ENCODE measurements at places on chromosomes 4 and X. TPM values are rescaled to one million over a fixed set of nuclear protein-coding genes. Genes with fewer than 3 reads are reported as not detected.

DNA sequence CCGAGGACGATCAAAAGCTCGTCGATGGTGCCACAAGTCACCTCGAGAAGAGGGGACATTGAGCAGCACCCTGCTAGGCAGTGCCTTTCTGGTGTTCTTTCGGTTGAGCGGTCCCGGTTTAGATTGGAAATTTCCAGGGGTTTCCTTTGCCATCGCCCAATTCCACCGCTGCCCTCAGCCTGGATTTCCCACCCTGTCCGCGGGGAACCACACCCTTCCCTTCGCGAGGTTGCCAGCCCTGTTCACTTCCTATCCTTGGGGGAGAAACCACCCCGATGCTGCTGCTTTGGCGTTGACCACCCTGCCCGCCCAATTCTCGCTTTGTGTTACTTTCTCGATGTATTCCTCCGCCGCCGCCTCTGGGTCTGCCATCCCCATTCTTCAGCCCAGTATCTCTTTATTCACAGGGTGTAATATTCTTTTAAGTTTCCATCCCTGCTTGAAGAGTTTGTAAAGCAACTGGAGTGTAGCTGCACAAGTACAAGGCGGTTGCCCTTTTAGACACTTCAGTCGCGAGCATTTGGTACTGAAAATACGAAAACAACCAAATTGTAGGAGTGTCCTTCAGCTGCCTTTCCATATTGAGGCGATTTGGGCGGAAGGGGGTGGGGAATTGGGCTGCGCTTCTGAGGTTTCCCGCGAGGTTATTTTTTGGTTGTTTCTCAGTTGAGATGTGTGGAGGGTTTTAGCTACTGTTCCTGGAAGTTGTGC is 1.1 kb downstream of the OGT start:
- DNase-seq, result peak; percentile 50

GRCh38 chr4:142331132-142331531 is 515.0 kb downstream of the INPP4B start:
- DNase-seq, result no peak

DNA sequence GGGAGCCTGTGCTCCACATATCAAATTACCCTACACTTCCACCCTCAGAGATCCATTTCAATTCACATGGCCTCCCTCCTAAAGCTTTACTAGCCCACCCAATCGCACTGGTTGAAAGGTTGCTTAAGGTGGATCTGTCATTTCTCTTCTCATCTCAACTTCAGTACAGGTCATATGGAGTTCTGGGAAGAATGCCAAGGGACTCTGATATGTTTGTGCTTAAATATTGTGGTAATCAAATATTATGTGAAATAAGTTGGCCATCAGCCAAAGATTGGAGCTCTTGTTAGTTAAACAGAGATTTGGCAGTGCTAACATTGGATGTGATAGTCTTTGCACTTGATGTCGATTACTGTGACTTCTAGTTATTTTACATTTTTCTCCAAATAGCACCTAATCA is 20.5 kb downstream of the SEPTIN6 start:
- DNase-seq, result no peak

DNA sequence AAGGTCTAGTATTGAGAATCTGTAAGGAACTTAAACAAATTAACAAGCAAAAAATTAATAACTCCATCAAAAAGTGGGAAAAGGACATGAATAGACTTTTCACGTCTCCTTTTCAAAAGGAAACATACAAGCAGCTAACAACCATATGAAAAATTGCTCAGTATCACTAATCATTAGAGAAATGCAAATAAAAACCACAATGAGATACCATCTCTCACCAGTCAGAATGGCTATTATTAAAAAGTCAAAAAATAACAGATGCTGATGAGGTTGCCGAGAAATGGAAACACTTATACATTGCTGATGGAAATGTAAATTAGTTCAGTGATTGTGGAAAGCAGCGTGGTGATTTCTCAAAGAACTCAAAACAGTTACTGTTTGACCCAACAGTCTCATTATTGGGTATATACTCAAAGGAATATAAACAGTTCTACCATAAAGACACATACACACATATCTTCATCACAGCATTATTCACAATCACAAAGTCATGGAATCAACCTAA is 410.4 kb upstream of the SMIM31 start:
- no peak for DNase-seq

- no peak for DNase-seq
Observed at GRCh38 chr4:78347527-78347926, 204.0 kb upstream of the ANXA3 start.

DNA sequence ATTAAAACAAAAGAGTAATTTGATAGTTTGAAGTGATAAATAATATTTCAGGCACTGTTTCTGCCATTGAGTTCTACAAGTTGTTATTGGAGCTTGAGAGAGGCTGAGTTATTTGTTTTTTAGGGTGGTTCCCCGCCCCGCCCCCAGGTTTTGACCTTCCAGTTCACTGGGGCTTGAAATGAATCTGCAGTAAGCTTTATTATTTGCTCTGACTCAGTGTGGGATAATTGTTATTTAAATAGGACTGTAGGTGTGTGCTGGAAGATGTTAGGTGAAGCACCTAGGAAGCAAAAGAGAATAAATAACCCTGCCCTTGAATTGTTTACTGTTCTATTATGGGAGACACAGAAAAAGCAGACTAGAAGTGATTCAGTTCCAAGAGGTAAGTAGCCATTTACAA is 81.2 kb upstream of the KCNIP4 start:
- DNase-seq, result no peak

GRCh38 chrX:4173743-4174142 is 460.3 kb upstream of the PRKX start:
- no peak for DNase-seq

POU3F4 gene
- total RNA-seq, result not detected

- DNase-seq, result no peak
Observed at GRCh38 chr4:78484574-78484973, 67.0 kb upstream of the ANXA3 start.

- no peak for DNase-seq
Observed at GRCh38 chr4:80963051-80963450, 67.5 kb upstream of the BMP3 start.

DNA sequence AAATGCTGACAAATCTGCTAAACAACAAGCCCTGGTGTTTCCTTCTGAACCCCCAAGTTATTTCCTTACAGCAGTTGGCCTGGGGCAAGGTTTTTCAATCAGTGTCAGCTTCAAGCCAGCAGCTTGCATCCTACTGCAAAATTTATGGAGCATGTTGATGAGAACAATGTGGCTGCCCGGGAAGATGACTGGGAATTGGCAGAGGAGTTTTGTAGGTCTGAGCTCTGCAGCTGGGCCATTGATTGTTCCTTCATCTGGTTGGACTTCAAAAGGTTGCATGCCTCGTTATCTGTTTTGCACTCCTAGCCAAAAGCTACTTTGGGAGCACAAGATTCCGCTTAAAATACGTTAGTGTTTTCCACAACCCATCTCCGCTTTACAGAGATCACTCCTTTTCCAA is 1030.3 kb upstream of the LCORL start:
- DNase-seq, result no peak

- DNase-seq, result no peak
Observed at GRCh38 chr4:37446016-37446415, 201.5 kb downstream of the NWD2 start.

DNA sequence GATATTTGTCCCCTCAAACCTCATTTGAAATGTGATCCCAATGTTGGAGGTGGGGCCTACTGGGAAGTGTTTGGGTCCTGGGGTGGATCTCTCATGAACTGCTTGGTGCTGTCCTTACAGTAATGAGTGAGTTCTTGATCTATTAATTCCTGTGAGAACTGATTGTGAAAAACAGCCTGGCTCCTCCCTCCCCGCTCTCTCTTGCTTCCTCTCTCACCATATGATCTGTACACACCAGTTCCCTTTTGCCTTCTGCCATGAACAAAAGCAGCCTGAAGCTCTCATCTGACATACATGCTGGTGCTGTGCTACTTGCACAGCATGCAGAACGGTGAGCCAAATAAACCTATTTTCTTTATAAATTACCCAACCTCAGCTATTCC is 11.2 kb upstream of the YIPF7 start:
- no peak for DNase-seq

- DNase-seq, result no peak
Observed at GRCh38 chr4:172573899-172574298, 594.7 kb upstream of the GALNT7 start.

MPC1L gene
- total RNA-seq, result not detected

GRCh38 chr4:77582711-77583110 is 22.9 kb upstream of the CXCL13 start:
- no peak for DNase-seq

DNA sequence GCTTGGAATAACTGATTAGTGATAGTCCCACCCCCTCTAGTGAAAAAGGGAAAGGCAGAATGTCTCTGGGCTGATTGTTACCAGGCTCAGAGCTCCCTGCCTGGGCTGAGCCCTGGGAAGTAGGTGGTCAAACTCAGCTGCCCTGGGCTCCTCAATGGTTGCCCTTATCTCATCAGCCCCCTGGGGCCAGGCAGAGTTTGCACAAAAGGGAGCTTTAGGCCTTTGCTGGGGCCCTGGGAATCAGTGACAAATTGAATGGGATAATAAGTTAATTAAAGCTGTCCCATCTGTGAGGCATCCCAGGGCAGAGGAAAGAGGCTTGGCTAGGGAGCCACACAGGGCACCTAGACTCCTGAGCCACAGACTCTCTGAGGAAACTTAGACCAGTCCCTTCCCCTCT is 89.0 kb downstream of the EFNB1 start:
- no peak for DNase-seq

DNA sequence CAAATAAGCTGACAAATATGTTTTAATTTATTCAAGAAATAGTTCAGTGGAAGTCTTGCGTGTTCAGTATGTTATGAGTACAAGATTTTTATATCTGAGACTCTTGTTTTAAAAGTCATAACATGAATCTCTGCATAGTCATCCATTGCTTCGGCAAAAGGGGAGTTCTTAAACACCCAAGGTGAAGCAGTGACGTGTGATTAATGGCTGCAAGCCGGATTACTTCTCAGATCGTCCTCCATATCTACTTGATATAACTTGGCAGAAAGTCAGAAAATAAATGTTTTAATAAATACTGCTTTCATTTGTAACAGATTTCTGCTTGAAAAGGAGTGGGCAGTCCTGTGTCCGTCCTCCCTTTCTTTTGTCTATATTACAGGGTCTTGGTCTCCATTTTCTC is 64.6 kb upstream of the IL15 start:
- no peak for DNase-seq

DNA sequence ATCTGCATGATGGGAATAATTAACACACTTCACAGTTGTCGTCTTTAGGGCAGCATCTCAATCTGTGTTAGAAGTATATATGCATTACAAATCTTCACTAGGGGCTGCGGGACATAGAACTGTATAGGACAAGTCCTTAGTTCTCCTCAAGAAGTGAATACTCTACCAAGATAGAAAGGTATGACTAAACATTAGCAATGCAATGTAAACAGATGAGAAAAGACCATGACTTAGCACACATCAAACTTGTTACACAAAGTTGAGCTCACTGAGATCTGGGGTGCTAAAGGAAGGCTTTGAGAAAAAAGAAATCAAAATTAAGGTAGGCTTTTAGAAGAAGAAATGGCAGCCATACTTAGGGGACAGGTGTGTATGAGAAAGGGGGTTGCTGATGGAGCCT is 182.1 kb upstream of the MAP3K15 start:
- no peak for DNase-seq

GRCh38 chr4:172270397-172270796 is 457.2 kb downstream of the GALNTL6 start:
- DNase-seq, result no peak

- no peak for DNase-seq
Observed at GRCh38 chr4:76873495-76873894, 24.4 kb downstream of the SOWAHB start.

GRCh38 chr4:21656832-21657231 is 291.7 kb downstream of the KCNIP4 start:
- no peak for DNase-seq

DNA sequence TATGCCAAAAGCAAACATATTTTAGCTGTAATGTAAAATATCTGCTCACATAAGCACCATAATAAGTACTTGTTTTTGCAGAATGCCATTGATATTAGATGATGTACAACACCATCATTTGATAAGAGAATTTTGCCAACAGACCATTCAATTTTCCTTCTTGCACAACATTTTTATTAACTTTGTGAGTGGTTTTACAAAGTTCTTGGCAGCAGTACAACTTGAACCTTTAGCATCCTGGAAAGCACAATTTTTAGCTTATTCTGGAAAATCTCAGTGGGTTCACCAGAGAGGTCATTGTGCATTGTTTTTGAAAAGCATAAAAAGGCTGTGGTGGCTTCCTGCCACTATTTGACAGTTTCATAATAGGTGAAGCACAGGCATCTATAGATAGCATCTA is 26.4 kb upstream of the REPS2 start:
- no peak for DNase-seq

DNA sequence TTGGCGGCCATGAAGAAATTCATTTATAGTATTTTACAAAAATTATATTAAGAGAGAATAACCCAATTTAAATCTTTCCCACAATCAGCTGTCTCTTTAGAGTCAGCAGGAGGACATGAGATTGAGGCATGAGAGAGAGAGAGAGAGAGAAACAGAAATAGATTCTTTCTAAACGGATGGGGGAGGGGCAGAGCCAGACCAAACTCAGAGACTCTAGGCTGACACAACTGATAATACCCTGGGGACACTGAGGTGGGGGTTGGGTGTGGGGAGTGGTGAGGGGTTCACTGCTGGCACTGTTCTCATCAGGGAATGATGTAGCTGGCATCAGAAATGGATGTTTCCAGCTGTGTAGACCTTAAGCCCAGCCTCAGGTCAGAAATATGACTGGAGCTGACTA is 20.5 kb upstream of the HOPX start:
- no peak for DNase-seq

DNA sequence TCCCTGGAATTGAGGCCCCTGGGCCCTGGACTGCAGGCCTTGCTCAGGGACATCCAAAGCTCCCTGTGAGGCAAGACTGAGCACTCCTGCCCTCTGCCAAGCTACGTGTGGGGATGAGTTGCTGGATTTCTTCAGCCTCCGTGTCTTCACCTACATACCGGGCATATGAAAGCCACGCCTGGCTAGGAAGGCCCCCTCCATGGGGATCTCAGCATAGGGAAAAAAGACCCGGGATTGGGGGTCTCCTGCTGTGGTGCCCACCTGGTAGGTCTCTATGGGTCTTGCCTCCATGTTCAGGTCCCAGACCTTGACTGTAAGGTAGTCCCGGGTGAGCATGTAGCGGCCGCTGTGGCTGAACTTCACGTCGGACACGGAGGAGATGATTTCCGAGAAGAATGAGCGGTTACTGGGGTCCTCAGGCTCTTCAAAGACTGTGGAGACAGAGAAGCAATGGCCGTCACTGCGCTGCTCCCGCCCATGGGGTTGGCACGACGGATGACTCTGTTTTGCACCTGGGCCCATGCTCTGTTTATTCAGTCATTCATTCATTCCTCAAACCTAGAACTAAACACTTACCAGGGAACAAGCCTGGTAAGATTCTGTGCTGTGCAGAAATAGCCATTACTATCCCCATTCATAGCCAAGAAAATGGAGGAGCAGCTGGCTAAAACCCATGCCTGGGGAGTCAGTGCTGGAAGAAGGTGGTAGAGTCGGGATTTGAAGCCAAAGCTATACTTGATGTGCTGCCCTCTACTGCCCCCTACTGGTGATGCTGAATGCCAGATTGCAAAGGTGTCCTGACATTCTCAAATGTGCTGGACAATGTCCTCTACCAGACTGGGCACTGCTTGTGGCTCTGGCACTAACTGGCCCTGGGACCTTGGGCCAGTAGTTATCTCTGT is 63.9 kb downstream of the WFS1 start:
- peak; percentile 23 for DNase-seq
